CD4-positive, alpha-beta T cell treated with Interleukin-6 for 4 hours (primary cell): ENCODE measurements at places on chromosomes 13 and 19.

DNA sequence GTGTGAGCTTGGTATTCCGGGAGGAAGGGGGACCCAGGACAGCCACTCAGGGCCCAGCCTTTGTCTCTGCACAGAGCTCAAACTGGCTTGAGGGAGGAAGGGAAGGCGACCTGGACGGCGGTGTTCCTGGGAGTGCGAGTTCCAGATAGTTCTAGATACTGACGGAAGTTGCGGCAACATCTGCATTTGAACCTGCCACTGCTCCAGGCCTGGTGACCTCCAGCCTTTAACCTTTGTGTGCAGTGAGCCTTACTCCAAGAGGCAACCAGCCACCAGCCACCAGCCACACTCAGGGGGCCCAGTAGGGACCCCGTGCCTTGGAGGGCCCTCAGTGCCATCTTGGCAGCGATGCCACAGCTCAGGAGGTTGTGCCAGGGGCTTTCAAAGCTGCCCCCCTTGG is 15.5 kb upstream of the ZBTB7A start:
- no peak for DNase-seq

DNA sequence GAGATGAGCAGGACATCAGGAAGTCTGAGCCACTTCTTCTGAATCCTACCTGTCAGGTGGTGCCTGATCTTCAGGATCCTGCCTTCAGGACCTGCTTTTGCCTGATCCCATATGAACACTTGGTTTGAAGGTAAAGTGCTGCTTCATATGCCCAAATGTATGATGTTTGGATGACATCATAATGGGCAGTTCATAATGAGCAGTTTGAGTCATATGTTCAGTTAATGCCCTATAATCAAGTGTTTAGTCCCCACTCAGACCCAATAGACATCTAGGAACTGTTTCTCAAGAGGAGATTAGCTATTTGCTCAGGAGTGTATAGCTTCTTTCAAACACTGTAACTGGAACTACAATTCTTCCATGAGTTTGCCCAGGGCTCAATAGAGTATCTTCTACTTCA is 58.8 kb downstream of the POLR1D start:
- no peak for DNase-seq

- DNase-seq: no peak
Measured at GRCh38 chr13:71829547-71829946, 37.5 kb downstream of the DACH1 start.

DNA sequence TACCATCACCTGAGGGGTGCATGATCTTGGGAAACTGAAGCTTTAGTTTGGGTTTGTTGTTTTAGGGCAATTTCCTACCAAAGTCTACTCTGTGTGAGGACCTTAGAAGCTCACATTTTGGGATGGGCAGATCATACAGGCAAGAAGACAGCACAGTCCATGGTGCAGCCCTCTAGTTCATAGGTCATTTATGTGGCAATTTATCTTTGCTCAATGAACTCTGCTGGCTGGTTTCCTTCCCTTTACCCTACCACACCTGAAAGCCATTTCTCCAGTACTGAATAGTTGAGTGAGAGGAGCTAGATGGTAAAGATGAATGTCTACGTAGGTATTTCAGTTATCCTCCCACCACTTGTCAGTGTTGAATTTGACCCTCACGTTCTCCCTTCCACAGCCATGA is 87.5 kb upstream of the KLF12 start:
- DNase-seq: no peak

- peak; percentile 77 for DNase-seq
Measured at GRCh38 chr19:49554701-49555181, 25.6 kb downstream of the NOSIP start.

DNA sequence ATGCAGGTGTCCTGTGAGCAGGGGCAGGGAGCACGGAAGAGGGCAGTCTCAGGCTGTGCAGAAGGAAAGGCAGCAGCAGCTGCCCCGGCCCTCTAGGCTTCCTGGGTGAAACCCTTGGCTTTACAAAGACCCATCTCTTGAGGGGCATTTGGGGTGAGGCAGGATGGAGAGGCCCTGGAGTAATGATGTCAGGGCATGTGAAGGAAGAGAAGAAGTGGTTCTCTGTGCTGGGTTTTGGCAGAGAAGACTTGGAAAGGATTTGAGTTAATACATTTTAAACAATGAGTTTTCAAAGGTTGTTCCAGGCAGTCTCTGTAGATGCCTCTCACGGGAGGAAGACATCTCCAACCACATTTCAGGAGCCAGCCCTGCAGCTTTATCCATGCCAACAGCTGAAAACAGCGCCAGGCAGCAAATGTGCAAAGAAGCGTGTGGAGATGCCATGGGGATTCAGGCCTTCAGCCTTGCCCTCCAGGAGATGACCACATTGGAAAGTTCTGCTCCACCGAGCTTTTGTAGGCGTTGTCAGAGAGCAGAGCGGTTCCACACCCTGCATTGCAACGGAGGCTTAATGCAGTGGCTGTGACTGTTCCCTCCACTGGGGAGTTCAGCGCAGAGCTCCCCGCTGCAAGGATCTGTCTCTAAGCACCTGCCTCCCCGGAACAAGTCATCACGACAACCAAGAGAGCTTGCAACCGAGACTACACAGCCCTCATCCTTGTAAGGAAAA is 322.8 kb downstream of the UQCRFS1 start:
- DNase-seq: no peak

DNA sequence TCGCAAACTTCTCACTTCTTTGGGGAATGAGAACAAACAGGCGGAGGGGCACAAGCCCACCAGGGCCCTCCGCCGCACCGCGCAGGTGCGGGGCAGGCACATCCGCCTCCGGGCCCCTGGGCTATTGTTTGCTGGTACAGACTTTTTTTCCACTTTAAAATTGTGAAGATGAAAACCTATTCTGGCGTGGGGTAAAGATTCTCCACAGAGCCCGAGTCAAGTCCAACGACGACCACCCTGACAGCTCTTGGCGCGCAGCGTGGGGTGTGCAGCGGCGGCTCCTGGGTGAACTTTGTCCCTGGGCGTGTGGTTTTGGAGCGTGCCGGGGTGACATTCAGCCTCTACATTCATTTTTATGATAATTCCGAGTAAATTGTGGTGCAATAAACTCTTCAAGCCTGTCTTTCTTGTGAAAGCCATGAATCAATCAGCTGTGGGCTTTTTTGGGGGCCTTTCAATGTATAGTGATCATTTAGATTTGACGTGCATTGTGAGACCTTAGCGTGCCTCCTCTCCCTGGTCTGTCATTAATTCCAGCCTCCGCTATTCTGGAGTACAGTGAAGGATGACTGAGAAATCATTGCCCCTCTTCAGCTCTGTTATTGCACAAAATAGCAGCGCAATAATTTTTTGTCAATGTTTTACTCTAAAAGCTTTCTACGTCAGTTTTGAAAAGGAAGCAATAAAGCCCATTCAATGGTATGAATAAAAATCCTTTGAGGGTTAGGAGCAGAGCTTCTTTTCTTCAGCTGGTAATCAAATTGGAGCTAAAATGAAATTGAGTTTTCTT is 90.0 kb downstream of the TEX29 start:
- no peak for DNase-seq

GRCh38 chr19:38850976-38851621 is 1.3 kb upstream of the HNRNPL start:
- DNase-seq: peak; percentile 43

DNA sequence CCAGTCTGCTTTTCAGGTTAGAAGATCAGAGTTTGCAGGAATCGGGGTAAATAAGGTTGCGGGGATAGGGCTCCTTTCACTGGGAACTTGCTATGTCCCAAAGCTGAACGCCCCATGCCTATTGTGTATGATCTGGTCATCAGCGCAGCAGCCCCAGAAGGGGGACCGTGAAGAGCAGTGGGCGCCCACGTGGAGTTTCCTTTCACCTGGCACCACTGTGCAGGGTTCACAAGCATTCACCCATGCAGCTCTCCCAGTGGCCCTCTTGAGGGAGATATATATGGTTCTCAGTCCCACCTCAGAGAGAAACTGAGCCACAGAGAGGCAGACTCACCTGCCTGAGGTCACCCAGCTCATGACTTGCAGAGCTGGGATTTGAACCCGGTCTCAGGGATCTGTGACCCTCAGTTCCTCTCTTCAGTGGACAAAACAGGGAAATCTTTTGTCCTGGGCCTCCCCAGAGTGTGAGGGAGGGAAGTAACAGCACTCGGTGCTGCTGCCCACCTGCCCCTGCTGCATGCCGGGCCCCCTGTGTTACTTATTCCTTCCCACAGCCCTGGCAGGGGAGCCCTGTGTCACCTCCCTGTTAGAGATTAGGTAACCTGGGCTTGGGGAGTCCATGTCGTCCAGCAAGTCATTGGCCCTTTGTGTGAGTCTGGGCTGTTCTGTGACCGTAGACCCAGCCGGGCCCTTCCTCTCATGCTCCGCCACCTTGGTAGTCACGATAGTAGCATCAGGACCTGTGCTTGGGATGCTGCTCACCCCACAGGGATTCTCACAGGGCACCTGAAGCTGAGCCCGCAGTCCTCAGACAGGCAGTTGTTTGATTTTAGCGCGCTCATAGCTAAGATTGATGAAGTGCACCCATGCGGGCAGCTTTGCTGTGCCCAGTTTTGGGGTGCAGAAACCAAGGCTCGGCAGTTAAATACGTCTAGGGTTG is 27.9 kb downstream of the PPP5C start:
- DNase-seq: no peak
